ENCODE measurements at places on chromosomes 12 and 14.

DNA sequence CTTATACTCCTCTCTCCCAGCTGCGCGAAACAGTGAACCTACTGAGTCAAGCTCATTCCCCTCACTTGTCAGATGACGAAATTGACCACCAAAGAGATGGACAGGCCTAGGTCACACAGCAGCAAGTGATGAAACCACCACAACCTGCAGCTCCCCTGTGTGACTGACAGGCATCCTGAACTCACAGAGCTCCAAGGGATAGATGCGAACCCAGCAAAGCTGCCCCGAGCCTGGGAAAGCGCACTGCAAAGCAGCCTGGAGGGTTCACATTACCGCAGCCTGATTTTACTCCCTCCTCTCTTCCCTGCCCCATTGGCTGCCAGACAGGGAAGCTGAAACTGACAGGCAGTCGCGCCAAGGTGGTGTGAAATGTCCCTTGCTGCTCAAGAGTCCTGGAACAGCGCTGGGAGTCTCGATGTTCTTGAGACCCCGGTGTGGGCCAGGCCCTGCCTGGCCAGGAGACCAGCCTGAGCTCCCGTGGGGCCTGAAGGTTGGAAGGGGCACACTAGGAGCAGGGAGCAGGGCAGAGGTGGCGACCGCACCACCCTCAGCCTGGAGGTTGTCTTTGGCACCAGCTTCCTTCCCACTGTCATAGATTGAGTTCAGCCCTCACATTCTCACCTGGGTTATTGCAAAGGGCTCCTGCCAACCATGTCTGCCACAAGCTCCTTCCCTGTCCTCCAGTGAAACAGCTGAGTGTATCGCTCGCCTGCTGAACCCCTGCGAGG is 36.3 kb downstream of the SNRNP35 start:
- no peak for DNase-seq

DNA sequence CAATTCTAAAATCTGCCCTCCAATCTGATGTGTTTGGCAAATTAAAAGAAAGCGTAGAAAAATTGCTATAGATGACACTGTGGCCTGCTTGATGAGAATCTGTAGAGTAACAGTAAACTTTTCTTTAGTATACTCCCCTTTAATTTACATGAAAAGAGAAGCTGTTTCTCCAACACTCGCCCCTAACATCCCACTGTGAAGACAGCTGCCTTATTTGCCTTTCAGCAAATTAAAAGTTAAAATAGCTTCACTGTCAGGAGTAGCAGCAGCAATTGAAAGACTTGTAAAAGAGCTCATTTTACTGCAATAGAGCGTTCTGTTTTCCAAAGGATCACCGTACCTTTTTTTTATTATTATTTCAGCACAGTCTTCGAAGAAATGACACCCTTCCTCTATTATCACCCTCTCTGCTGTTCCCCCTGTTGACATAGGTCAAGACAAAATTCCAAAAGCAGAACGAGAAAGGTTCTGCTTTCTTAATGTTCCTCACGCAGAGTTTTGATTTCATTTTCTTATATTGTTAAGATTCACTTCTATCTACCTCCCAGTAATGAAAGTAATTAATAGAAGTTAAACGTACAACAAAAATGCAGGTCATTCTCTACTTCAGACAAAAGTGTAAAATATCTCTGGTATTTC is 153.5 kb upstream of the USP15 start:
- DNase-seq = no peak

- no peak for DNase-seq
These were observed 150.1 kb downstream of the PIK3C2G start for GRCh38 chr12:18411453-18411852.

DNA sequence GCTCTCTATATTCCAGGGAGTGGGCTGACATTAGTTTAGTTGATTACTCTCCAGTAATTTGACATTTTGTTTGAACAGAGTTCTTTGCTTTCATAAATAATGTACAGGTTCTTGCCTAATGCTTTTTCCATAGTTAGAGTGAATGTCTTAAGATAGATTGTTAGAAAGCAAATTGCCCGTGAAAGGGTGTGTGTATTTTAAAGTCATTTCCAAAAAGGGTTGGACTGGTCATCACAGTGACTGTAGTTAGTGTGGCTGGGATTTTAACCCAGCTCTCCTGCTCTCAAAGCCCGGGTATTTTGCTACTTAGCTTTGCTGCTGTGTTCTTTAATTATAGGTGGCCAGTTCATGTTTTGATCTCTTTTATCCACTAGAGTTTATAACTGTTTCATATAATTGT is 74.2 kb downstream of the DNAH10 start:
- DNase-seq = no peak

DNA sequence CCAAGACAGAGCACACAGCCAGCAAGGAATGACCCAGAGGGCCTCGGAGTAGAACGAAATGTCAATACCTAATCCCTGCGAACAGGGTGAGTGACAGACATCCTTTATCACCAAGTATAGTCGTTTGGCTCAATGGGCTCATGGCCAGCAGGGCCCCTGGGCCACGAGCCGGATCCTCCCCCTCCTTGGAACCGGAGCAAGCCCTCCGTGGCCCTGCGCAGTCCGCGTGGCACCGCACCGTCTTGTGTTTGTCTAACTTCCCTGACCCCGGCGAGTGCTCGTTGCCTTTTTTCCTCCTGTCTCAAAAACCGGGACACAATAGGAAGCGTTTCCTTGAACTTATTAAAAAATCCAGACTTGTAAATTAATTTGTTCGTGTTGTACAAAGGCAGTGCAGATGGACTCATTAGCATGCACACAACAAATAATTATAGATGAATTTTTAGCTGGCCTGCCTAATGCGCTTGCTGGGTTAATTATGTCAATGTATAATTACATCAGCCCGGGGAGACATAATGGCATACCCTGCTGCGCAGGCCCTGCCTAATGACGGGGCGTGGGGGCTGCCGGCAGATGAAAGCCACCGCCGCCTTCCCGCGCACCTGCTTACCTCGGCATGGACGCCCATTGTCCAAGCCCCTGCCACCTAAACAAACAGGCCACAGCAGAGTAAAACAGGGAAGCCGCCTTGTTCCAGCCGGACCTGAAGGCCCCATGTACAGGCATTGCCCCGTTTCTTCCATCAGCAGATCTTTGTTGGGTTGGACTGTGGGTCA is 81.6 kb downstream of the PHETA1 start:
- no peak for DNase-seq

GRCh38 chr14:72177251-72177650 is 245.0 kb downstream of the RGS6 start:
- no peak for DNase-seq

DNA sequence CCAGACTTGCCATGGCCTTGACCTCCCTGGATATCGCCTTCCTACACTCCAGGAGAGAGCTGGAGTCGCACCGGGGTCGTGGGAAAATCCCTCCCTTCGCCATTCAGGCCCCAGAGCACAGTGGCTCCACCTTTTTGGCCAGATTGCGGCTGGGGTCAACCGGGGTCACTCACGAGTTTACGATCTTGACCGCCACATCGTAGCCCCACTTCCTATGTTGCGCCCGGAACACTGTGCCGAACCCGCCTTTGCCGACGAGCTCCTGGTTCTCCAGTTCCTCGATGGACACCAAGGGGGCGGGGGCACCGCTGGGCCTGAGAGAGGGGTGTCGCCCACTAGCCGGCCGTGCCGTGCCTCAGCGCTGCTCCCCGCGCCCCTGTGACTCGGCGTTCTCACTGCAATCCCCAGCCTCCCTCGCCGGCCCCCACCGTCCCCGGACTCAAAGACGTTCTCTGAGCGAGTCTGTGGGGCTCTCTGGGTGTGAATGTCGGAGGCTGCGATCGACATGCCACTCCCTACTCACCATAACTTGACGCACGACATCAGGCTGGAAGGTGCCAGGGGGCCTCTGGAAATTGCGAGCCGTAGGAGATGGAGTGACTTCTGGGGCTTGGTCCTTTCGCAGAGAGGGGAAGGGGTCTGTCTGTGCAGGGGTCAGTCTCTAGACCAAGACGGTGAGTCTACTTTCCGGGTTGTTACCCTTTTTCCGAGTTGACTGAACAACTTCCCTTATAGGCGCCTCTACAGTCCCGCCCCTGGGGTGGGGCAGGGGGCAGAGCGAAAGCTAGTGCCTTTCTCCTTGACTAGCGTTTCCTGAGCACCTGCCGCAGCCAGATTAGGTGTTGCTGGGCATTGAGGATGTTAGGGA is at the start of gene RIPK3:
Gene RIPK3, minus strand, starts transcription at position 708 of the 868 bp plus-strand sequence. Its CDS starts 165 bp downstream, at position 543.
- peak; percentile 52 for DNase-seq

DNA sequence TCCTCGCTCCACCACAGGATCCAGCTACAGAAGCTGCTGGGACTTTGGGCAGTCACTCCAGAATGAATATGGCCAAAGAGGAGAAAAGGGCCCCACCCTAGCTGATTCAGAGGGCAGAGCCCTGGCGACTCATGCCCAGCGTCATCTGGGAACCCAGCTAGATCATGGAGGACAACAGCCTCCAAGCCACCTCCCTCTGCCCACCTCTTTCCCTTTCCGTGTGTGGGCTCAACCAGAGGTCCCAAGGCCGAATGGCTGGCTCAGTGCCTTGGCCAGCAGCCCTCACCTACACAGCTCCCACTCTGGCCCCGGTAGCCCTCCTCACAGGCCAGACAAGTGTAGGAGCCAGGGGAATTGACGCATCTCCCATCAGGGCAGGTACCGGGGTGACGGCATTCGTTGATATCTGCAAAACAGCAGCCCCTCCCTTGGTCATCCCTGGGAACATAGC is 17.4 kb downstream of the ISCA2 start:
- DNase-seq = no peak

DNA sequence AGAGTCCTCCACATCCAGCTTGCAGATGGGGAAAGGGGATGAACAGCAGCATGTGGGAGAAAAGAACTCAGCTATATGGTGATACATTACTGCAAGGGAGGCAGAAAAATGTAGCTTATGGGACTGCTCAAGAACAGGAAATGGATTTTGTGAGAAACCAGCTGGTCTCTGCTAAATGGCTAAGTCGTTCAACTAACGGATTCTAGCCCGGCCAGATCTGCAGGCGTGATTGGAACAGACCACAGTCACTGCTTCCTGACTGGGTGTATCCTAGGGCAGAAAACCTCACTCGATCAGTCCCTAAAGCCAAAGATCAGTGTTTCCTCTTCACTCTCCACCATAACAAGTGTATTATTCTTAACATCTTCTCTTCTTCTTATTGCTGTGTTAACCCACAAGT is 8.1 kb upstream of the PTGDR start:
- DNase-seq = no peak

DNA sequence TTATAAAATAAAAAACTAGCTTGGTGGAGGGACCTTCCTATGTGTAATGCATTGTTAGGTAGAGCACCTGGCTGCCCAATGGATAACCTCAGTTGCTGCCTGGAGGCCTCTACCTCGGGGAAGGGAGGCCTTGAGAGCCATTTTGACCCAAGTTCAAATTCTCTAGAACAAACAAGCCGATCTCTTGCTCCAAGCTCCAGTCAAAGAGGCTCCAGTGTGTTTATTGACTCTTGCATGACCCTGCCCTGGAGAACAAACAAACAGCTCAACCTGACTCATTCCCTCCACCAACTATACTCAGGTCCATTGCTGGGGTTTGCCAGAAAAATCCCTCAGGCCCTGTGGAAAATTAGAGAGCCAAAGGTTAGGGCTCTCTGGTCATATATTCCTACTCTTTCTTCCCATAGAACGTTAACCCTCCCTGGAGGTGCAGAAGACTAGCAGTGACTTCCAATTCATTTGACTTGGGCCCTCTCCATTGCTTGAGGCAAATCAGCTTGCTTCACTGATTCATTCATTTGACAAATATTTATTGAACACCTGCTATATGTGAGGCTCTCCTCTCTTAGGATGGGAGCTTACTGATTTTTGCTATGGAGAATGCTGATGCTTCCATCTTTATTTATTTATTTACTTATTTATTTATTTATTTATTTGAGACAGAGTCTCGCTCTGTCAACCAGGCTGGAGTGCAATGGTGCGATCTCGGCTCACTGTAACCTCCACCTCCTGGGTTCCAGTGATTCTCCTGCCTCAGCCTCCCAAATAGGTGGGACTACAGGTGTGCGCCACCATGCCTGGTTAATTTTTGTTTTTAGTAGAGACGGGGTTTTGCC is 73.7 kb upstream of the CISTR start:
- no peak for DNase-seq

- DNase-seq = peak; percentile 79
These were observed 26.1 kb upstream of the UBC start for GRCh38 chr12:124940393-124941169.

- no peak for DNase-seq
These were observed 35.9 kb upstream of the KCNMB4 start for GRCh38 chr12:70330158-70330557.

DNA sequence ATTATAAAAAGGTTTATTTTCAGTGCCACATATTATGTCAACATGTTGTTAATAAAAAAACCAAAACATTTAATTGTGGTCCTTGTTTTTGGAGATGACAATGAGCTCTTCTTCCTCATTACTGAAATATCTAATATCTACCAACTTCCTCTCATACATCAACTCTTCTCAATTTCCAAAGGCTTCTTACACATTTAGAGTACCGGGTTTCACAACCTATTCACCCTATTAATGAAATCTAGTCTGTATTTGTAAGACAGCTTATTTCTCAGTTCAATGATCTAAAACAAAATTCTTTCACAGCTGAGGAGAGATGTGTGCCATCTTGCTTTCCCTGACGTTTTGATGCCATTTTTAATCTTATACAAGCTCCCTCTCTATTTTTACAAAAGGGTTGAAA is 14.5 kb downstream of the NRDE2 start:
- no peak for DNase-seq

DNA sequence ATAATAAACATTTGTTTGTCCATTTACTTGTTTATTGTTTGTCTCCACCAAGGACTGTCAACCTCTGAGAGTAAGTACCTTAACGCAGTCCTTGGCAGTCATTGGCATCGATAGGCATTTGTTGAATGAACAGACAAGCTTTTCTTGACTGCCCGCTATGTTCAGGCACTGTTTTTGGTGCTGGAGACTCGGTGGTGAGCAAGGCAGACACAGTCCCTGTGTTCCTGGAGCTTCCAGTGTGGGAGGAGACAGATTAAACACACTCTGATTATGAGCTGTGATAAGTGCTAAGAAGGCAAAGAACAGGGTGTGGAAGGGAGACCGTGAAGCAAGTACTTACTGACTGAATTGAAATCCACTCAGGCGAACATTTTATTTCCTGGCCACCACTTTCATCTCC is 1.2 kb downstream of the ATP6V0A2 start:
- no peak for DNase-seq

- DNase-seq = no peak
These were observed 26.2 kb upstream of the TMED10 start for GRCh38 chr14:75202657-75203056.

GRCh38 chr12:128458301-128458974 is 191.5 kb downstream of the TMEM132C start:
- no peak for DNase-seq

GRCh38 chr14:30885840-30886740 is 11.7 kb downstream of the COCH start:
- no peak for DNase-seq

GRCh38 chr14:67167420-67168109 is 21.7 kb upstream of the GARIN2 start:
- DNase-seq = no peak

- no peak for DNase-seq
These were observed 5.0 kb upstream of the CD4 start for GRCh38 chr12:6784296-6784695.

DNA sequence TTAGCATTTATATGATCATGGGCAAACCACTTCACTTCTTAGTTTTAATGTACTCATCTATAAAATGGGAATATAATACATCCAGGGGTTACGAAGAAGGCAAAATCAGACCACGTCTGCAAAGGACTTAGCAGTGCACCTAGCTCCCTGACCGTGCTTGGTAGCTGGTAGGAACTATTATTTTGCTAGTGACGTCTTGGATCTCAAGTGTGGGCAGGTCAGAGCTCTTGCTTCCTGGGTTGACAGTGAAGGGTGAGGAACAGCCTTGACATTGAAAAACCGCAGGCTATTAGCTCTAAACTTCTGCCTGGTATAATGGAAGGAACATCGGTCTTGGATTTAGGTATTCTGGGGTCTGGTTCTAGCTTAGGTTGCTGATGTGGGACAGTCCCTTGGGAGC is 89.3 kb upstream of the MED13L start:
- DNase-seq = no peak
